ENCODE measurements at places on chromosomes 11 and 22.

- no peak for DNase-seq
Measured at GRCh38 chr22:44369293-44369661, 56.5 kb upstream of the SHISAL1 start.

DNA sequence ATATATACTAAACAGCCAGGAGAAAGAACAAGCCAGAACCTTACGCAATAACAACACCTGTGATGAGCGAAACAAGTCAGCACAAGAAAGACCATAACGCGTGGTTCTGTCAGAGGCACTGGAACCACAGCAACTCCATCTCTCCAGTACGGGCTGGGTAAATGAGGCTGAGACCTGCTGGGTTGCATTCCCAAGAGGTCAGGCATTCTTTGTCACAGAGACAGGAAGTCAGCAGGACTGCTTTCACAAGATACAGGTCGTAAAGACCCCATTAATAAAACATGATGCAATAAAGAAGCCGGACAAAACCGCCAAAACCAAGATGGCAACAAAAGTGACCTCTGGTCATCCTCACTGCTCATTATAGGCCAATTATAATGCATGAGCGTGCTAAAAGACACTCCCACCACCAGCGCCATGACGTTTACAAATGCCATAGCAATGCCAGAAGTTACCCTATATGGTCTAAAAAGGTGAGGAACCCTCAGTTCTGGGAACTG, 21.7 kb downstream of the TPST2 start:
- DNase-seq: no peak

DNA sequence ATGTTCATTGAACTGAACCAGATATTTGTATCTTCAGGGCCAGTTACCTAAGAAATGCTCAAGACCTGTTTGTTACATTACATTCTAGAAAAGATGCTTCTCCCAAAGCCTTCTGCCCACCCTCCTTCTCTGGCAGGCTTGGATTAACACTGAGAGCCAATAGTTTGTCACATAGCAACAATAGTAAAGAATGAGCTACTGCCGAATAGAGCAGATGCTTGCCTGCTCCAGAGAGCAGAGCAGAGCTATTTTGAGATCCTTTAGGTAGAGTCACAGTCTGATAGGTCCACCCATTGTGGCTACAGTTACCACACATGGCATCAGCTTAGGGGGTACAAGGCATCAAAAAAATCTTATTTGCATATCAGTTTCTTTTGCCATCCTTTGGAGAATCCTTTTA, 13.5 kb upstream of the EP300 start:
- no peak for DNase-seq

- DNase-seq: no peak
Measured at GRCh38 chr11:29309992-29310391, 706.8 kb downstream of the KCNA4 start.

GRCh38 chr22:45917700-45918458, 59.1 kb downstream of the WNT7B start:
- DNase-seq: no peak

DNA sequence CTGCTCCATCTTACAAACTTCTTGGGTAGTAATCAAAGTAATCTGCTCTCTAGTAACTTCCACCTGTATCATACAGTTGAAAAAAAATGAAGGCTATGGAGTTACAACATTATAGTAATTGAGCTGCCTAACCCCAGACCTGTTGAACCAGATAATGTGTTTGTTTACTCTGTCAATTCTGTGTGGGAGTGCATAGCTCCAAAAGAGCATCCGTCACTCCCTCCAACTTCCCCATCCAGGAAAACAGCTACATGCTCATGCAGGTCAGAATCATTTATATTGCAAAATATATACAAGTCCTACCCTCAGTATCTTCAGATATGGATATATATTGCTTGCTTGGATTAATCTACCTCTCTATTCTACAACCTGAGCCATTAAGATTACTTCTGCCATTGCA, 244.0 kb upstream of the ANO5 start:
- no peak for DNase-seq

GRCh38 chr11:110432713-110433392, 3.1 kb downstream of the FDX1 start:
- DNase-seq: no peak

DNA sequence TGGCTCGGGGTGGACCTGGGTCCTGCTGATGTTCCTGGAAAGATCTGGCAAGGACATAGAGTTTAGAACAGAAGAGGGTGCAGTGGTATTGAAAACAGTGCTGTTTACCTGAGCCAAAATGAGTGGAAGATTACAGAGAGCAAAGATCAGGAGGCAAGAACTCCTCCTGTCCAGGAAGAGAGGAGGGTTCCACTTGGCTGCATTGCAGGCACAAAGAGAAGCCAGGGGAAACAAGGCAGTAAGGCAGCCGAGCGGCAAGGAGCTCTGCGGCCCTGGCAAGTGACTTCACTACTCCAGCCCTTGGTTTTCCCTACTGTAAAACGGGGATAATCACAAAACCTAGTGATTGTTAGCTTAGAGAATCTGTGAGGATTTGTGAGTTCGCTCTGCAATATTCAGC, 3.7 kb upstream of the PACSIN2 start:
- DNase-seq: no peak

GRCh38 chr11:134066943-134067885, 1.7 kb upstream of the JAM3 start:
- DNase-seq: no peak

GRCh38 chr11:1727861-1728260, 22.5 kb downstream of the IFITM10 start:
- DNase-seq: no peak

GRCh38 chr11:23406131-23406819, 546.0 kb upstream of the CCDC179 start:
- no peak for DNase-seq

- no peak for DNase-seq
Measured at GRCh38 chr22:40128989-40129388, 48.7 kb upstream of the TNRC6B start.

DNA sequence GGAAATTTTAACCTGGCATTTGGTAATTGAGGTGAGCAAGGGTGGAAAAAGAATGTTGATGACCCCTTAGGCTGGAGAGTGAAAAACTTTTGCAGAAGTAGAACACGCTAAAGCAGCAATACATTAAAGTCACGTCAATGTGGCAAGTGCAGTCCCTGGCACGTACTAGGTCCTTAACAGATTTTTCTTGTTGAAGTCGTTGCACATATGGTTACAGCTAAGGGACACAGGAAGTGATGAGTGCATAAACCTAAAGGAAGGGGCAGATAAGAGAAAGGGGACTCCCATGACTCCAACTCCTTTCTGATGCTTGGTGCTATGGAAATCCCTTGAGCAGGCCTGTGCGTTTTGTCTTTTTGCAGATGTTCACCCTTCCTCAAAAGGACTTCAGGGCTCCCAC, 1.2 kb downstream of the ACCS start:
- no peak for DNase-seq

DNA sequence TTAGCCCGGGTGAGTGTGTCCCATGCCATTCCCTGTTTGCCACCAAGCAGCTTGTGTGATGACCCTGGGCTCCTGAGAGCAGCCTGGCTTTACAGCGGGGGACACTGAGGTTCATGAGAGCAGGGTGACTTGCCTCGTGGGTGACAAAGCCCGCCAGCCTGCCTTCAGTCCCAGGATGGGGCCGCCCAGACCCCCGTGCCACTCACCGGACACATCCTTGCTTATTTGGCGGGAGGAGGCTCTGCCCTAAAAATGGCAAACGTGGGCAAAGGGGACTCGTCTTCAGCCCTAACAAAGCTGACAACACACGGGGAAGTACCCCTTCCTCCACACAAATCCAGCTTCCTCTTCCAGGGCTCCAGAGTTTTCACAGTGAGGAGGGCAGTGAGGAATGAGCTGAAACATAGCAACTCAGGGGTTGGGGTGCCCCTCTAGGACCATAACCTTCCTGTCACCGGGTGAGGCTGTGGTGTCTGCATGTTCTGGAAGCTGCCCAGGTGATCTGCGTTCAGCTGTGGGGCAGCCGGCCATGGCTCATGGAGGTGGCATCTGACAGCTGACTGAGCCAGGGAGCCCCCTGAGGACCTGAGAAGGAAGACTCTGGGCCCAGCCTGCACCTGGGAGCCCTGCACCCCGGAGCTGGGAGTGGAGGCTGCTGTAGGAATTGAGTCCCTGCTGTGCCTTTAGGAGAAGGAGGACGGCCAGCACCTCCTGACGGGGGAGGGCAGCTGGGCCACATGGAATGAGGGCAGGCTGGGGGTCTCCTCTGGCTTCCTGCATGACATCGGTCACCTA, 16.7 kb downstream of the RIBC2 start:
- DNase-seq: no peak

DNA sequence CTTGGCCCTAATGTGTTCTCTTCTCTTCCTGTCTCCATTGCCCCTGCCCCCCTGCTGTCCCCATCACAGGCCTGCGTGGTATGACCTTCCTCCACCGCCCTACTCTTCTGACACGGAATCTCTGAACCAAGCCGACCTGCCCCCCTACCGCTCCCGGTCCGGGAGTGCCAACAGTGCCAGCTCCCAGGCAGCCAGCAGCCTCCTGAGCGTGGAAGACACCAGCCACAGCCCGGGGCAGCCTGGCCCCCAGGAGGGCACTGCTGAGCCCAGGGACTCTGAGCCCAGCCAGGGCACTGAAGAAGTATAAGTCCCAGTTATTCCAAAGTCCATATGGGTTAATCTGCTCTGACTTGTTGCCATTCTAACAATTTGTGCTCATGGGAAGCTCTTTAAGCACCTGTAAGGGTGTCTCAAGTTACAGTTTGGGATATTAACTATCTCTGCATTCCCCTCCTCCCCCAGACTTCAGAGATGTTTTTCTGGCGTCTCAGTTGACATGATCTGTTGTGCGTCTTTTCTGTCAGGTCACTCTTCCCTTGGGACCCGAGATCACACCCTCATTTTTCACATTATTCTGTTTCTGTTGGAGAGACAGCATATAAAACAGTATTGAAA, 60.0 kb downstream of the COMMD9 start:
- no peak for DNase-seq

DNA sequence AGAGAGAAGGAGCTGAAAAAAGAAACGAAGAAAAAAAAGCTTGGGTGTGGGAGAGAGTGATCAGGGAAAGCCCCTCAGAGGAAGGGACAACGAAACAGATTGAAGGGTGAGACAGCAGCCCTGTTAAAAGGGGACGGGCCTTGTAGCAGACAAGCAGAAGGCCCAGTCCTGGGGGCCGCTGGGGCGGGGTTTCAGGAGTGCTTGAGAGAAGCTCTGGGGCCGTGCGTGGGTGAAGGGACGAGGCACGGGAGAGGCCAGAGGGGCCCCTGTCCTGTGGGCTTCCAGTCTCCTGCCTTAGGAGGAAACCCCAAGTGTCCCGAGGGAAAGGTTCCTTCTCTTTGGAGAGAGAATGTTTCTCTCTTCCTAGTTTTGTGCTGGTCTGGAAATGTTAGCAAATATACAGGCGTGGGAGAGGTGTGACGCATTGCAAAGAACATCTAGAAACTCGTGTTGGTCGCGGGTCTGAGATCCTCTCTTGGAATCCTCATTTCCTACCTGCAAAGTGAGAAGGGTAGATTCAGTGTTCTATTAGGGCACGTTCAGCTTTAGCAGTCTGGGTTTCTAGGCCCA, 28.6 kb downstream of the ADAMTS15 start:
- DNase-seq: no peak

- DNase-seq: no peak
Measured at GRCh38 chr11:20093775-20094174, 66.5 kb downstream of the DBX1 start.

DNA sequence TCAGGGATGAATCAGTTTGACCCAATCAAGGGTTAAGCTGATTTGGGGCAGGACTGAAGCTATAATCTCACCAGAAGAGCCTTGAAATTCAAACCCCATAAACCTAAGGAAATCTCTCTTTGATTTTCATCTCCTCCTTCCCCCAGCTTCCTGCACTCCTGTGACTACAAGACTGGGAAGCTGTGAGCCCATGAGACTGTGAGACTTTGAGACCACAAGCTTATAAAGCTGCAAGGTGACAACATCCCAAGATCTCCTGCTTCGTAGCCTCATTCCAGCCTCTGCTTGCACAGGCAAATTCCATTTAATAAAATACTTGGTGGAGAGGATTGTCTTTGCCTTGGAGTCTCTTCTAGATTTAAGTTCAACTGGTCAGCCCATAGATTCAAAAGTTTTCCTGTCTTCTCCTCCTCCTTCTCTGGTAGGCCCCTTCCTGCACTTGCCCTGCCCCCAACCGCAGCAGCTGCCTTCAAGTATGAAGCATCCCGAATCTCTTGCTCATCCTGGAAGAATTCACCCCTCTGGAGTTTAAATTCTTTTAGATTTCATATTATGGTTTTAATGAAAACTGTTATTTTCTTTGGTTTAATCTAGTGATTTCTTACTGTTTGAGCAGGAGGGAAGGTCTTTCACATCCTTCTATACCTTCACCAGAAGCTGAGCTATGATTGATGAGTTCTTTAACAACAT, 42.1 kb downstream of the PAMR1 start:
- no peak for DNase-seq

- no peak for DNase-seq
Measured at GRCh38 chr11:9643751-9644150, 20.1 kb upstream of the SWAP70 start.

DNA sequence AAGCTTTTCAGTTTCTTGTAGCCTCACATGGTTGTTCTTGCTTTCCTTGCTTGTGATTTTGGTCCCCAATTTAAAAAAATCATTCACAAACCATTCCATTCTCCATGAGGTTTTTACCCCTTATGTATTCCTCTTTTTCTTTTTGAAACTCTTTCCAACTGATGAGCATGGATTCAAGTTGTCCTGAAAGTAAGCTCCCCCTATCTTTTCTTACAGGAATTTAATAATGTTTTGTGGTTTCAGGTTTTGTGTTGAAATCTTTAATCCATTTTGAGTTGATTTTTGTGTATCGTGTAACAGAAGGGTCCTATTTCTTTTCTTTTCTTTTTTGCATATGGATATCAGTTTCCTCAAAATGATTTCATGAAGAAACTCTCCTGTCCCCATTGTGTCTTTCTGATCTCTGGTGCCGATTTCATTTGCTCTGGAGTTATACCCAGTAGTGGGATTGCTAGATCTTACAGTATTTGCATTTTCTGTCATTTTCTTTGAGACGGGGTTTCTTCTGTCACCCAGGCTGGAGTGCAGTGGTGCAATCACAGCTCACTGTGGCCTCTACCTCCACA, 58.5 kb downstream of the LRRC74B start:
- no peak for DNase-seq

GRCh38 chr22:44999687-45000086, 10.1 kb downstream of the PHF21B start:
- DNase-seq: no peak

DNA sequence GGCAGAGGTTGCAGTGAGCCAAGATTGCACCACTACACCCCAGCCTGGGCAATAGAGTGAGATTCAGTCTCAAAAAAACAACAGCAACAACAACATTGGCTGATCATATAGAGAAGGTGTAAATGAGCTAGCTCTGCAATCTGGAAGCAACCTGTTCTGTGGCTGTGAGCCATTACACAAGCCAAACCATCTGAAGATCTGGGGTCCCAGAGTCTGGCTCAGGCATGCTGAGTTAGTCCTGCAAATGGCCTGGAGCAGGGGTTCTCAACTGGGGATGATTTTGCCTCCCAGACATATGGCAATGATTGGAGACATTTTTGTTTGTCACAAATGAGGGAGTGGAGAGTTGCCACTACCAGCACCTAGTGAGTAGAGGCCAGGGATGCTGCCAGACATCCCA, 42.3 kb upstream of the RAB1B start:
- no peak for DNase-seq

GRCh38 chr11:134535029-134536025, 123.3 kb upstream of the B3GAT1 start:
- DNase-seq: no peak
